Uterus (tissue), 4 donors: ENCODE measurements at places on chromosomes 7 and 10. TPM values are rescaled to one million over a fixed set of nuclear protein-coding genes. Genes with fewer than 3 reads are reported as not detected.

DNA sequence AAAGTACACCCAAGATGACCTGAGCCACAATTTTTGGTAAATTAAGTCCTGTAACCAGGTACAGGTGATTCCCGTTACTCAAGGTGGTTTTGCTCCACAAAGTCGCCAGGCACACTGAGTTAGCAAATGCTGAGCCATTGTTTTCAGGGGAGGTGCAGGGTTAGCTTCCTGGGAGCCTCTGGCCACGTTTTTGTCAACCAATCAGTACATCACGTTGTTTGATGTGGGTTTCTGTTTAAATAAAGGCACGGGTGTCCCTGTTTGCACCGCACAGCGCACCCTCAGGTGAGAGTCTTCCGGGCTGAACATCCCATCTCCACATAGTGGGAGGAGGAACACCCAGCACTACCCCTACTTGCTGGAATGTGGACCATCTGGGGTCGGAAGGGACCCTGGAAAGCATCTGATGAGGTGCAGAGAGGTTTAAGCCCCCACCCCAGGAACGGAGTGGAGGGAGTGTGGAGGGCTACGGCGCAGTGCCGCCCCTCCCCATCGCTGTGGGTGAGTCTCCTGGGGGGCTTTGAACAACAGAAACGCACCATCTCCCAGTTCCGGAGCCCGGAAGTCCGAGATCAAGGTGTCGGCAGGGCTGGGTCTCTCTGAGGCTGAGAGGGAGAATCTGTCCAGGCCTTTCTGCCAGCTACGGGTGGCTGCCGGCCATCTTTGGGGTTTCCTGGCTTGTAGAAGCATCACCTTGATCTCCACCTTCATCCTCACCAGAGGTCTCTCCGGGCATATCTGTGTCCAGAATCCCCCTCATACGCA is 42.5 kb downstream of the PRKAG2 start:
- no peaks in the 10 kb centered on the region for H3K27me3 ChIP-seq
- H3K4me3 ChIP-seq: no peak overlapping the region
- H3K27ac ChIP-seq: no peak overlapping the region
- H3K4me1 ChIP-seq: no peaks in the 10 kb centered on the region

DNA sequence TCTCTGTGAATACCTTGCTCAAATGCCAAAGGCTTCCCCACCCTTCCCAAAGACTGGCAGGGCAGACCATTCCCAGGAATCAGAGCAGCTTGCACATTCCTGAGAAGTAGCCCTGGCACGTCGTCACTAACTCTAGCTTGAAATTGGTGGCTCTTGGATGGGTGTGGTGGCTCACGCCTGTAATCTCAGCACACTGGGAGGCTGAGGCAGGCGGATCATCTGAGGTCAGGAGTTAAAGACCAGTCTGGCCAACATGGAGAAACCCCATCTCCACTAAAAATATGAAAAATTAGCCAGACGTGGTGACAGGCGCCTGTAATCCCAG is 108.2 kb upstream of the MPP7 start:
- no peak overlapping the region for H3K4me3 ChIP-seq
- no peak overlapping the region for H3K27ac ChIP-seq
- H3K4me1 ChIP-seq: no peaks in the 10 kb centered on the region
- no peaks in the 10 kb centered on the region for H3K36me3 ChIP-seq
- no peaks in the 10 kb centered on the region for H3K27me3 ChIP-seq

Gene SLC18A3
- total RNA-seq: not detected

- no peak overlapping the region for H3K27ac ChIP-seq
- no peak overlapping the region for H3K4me3 ChIP-seq
- H3K36me3 ChIP-seq: no peaks in the 10 kb centered on the region
- H3K4me1 ChIP-seq: no peaks in the 10 kb centered on the region
- no peak for DNase-seq
Observed at GRCh38 chr10:88116481-88116880, 253.1 kb downstream of the PTEN start.

- no peak overlapping the region for H3K27ac ChIP-seq
- no peaks in the 10 kb centered on the region for H3K36me3 ChIP-seq
- no peak overlapping the region for H3K4me3 ChIP-seq
- no peak for DNase-seq
Observed at GRCh38 chr10:22992075-22992474, 64.2 kb downstream of the ARMC3 start.

- DNase-seq: no peak
- no peak overlapping the region for H3K27ac ChIP-seq
- H3K27me3 ChIP-seq: no peaks in the 10 kb centered on the region
- no peak overlapping the region for H3K4me3 ChIP-seq
- no peaks in the 10 kb centered on the region for H3K4me1 ChIP-seq
Observed at GRCh38 chr10:33145451-33146188, 187.6 kb upstream of the ITGB1 start.

Gene SPDYE2B
- total RNA-seq: not detected

GRCh38 chr7:98573816-98574215 is 43.3 kb upstream of the NPTX2 start:
- no peak for DNase-seq
- no peaks in the 10 kb centered on the region for H3K4me1 ChIP-seq
- H3K4me3 ChIP-seq: no peak overlapping the region
- H3K27ac ChIP-seq: no peak overlapping the region
- no peaks in the 10 kb centered on the region for H3K27me3 ChIP-seq

DNA sequence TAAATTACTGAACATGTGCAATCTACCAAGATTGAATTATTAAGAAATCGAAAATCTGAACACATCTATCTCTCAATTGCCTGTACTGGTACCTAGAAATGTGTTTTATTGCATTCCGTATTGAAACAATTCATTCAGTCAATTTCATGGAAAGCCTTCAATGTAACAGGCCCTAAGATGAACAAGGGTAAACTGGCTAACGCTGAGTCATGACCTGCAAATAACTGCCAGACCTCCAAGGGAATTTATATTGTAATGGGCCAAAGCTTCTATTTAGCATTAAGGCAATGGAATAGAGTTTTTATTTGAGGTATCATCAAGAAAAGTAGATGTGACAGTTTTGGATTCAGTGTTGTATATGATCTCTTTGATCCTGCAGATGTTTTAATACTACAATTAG is 49.9 kb upstream of the CD36 start:
- DNase-seq: no peak
- H3K36me3 ChIP-seq: no peaks in the 10 kb centered on the region

DNA sequence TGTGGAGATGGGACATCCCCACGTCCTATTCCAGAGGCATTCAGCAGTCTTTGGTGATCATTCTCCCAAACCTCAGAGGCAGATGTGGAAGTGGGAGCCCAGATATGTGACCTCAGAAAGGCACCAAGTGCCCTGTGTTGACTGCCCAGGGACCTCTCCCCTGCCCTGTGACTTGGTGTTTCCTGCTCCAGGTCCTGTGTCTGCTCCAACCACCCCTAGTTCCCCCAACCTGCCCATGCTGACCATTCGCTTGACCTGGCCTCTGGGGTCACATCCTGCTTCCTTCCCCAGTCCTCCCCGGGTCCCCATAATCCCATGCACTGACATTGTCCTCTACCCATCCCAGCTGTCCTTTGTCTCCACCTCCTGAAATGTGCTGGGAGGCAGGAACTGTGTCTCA is 7.6 kb downstream of the CYP26A1 start:
- no peaks in the 10 kb centered on the region for H3K36me3 ChIP-seq
- H3K27ac ChIP-seq: no peak overlapping the region
- no peak overlapping the region for H3K4me3 ChIP-seq
- DNase-seq: no peak

Gene CUZD1
- total RNA-seq: 1.5 TPM

GRCh38 chr10:124433461-124433860 is 14.7 kb upstream of the OAT start:
- no peak overlapping the region for H3K4me3 ChIP-seq
- no peaks in the 10 kb centered on the region for H3K4me1 ChIP-seq
- no peaks in the 10 kb centered on the region for H3K27me3 ChIP-seq
- DNase-seq: no peak
- H3K36me3 ChIP-seq: no peaks in the 10 kb centered on the region
- no peak overlapping the region for H3K27ac ChIP-seq

Gene AKR1C8
- total RNA-seq: not detected

- peak; percentile 36 for DNase-seq
- peak overlapping the region; percentile 93 for H3K27ac ChIP-seq
- peaks cover 47% of the 10 kb centered on the region for H3K4me1 ChIP-seq
Observed at GRCh38 chr10:132515811-132516726, 21.5 kb upstream of the INPP5A start.

Gene DYNC1I1
- total RNA-seq: 5.6 TPM

GRCh38 chr10:1686491-1686749 is 50.9 kb downstream of the ADARB2 start:
- H3K27ac ChIP-seq: no peak overlapping the region
- no peaks in the 10 kb centered on the region for H3K36me3 ChIP-seq
- H3K4me1 ChIP-seq: no peaks in the 10 kb centered on the region
- no peak for DNase-seq

DNA sequence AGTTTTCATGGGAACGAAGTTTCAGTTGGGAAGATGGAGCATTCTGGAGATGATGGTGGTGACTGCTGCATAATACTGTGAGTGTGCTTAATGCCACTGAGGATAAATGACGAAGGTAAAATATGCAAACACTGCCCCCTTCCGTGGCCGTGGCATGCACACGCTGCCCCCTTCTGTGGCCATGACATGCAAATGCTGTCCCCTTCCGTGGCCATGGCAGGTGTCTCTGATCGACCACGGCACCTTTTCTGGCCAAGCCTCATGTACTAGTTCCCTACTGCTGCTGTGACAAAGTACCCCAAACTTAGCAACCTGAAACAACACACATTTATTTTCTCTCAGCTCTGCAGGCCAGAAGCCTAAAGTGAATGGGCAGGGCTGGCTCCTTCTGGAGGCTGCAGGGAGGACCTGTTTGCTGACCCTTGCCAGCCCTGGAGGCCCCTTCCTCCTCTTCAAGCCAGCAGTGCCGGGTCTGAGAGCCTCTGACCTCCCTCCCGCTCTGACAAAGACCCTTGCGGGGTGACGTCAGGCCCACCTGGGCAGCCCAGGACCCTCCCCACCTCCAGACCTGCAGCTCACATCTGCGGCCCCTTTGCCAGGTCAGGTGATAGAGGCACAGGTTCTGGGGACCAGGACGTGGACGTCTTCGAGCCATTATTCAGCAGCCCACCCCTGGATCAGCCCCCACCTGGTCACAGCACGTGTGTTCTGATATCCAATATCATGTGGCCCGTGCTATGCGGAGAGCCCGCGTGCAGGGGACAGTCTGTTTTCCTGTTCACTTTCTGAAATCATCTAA is 82.0 kb downstream of the MICALL2 start:
- H3K4me3 ChIP-seq: no peak overlapping the region
- DNase-seq: no peak
- no peaks in the 10 kb centered on the region for H3K4me1 ChIP-seq
- H3K27me3 ChIP-seq: no peaks in the 10 kb centered on the region
- no peaks in the 10 kb centered on the region for H3K36me3 ChIP-seq

GRCh38 chr10:110637558-110638053 is 6.5 kb upstream of the RBM20 start:
- DNase-seq: no peak
- no peak overlapping the region for H3K27ac ChIP-seq
- H3K4me1 ChIP-seq: no peaks in the 10 kb centered on the region
- no peaks in the 10 kb centered on the region for H3K27me3 ChIP-seq

Gene CDC14C
- not detected for total RNA-seq

- H3K4me3 ChIP-seq: no peak overlapping the region
- no peak overlapping the region for H3K27ac ChIP-seq
- no peaks in the 10 kb centered on the region for H3K36me3 ChIP-seq
Observed at GRCh38 chr10:43749940-43750552, 101.4 kb upstream of the ZNF32 start.

- H3K4me3 ChIP-seq: no peak overlapping the region
- no peaks in the 10 kb centered on the region for H3K4me1 ChIP-seq
- H3K36me3 ChIP-seq: no peaks in the 10 kb centered on the region
- H3K27ac ChIP-seq: no peak overlapping the region
Observed at GRCh38 chr7:121180436-121181063, 148.2 kb upstream of the WNT16 start.

DNA sequence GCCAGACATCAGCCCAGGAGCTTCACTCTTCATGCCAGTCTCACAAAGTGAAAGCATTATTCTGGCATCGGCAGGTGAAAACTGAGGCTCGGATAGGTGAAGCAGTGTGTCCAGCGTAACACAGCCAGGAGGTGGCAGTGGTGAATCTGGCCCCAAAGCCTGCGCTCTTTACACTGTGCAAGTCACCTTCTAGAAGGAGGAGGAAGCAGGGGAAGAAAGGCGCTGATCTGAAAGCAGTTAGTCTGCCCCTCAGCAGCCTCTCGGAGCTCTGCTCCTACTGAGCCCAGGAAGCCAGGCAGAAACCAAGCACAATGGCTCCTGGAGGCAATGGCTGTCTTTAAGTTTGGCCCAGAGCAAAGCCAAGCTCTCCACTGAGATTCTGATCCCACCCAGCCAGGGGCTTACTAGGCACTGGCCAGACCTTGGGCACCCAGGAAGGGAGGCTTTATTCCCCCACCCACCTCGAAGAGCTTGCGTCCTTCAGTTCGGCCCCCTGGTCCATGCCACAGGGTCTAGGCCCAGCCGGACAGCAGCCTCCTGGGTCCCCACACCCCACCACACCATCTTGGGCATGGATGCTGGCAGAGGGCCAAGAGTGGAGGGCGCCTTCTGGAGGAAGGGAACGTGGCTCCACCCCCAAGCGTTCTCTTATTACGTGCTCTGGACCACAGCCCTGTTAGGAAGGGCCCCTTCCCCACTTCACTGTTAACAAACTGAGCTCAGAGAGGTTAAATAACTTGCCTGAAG is 104.5 kb downstream of the GRID1 start:
- H3K36me3 ChIP-seq: no peaks in the 10 kb centered on the region
- H3K27me3 ChIP-seq: no peaks in the 10 kb centered on the region
- DNase-seq: no peak
- no peak overlapping the region for H3K4me3 ChIP-seq
- no peaks in the 10 kb centered on the region for H3K4me1 ChIP-seq

Gene HOXA3
- total RNA-seq: 4.7 TPM

DNA sequence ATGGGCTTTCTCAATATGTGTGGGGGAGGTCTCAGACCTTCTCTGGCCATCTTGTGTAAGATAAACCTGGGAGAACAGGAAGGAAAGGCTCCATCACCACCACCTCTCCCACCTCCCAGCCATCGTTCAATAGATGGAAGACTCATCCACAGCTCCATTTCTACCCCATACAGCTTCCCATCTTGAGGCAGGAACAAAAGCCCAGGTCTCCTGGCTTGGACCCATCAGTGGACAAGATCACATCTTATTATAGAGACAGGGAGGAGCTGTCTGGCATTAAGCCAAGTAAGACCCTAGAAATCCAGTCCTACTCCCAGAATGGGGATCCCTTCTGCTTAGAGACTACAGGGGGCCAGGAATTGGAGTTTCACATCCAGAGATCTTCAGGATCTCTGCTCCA is 150.3 kb downstream of the GFRA1 start:
- DNase-seq: no peak
- no peak overlapping the region for H3K27ac ChIP-seq
- H3K27me3 ChIP-seq: no peaks in the 10 kb centered on the region
- H3K4me1 ChIP-seq: no peaks in the 10 kb centered on the region

- H3K27me3 ChIP-seq: no peaks in the 10 kb centered on the region
- H3K4me1 ChIP-seq: no peaks in the 10 kb centered on the region
- DNase-seq: no peak
- no peak overlapping the region for H3K27ac ChIP-seq
- H3K36me3 ChIP-seq: no peaks in the 10 kb centered on the region
Observed at GRCh38 chr10:128775743-128776142, 649.5 kb upstream of the MKI67 start.

- DNase-seq: no peak
- H3K27ac ChIP-seq: no peak overlapping the region
- no peak overlapping the region for H3K4me3 ChIP-seq
- H3K36me3 ChIP-seq: no peaks in the 10 kb centered on the region
- H3K4me1 ChIP-seq: no peaks in the 10 kb centered on the region
- H3K27me3 ChIP-seq: no peaks in the 10 kb centered on the region
Observed at GRCh38 chr7:68030530-68030929, 1033.9 kb downstream of the TYW1 start.

Gene PAOX
- total RNA-seq: 8.6 TPM

GRCh38 chr10:29840516-29841276 is 205.9 kb upstream of the SVIL start:
- no peak overlapping the region for H3K4me3 ChIP-seq
- H3K4me1 ChIP-seq: no peaks in the 10 kb centered on the region
- no peaks in the 10 kb centered on the region for H3K27me3 ChIP-seq
- DNase-seq: no peak
- H3K36me3 ChIP-seq: no peaks in the 10 kb centered on the region
- peak overlapping the region; percentile 73 for H3K27ac ChIP-seq
